ENCODE measurements at places on chromosomes 7 and 10.
A peak's percentile ranks its signal among the peaks of the same experiment; 100 is the strongest.

DNA sequence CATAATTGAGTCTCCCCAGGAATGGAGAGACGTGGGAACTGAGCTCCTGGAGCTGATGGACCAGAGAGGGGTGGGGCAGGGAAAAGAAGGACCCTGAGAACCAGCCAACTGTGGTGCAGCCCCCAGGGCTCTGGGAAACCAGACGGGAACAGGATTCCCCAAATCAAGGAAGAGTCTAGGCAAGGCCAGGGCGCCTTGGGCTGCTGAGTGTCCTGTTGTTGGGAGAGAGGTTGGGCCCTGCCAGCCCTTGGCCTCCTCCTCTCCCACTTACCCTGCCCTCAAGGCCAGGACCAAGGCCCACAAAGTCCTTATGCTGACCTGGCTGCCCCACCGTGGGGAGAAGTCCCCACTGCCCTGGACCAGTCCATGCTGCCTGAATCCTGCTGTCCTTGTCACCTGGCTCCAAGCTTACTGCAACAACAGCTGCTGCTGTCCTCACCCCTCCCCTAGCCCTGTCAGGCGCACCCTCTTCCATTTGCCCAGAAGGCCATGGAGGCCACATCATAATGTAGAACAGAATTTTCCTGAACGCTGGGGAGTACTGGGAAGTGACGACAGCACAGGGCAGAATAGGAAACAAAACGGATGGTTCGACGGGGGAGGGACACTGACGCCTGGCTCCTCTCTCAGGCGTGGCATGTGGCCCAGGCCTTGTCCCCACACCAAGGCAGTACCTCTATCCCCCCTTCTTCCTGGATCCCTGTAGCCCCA, 132.9 kb upstream of the ZMIZ1 start:
- no peak for DNase-seq

DNA sequence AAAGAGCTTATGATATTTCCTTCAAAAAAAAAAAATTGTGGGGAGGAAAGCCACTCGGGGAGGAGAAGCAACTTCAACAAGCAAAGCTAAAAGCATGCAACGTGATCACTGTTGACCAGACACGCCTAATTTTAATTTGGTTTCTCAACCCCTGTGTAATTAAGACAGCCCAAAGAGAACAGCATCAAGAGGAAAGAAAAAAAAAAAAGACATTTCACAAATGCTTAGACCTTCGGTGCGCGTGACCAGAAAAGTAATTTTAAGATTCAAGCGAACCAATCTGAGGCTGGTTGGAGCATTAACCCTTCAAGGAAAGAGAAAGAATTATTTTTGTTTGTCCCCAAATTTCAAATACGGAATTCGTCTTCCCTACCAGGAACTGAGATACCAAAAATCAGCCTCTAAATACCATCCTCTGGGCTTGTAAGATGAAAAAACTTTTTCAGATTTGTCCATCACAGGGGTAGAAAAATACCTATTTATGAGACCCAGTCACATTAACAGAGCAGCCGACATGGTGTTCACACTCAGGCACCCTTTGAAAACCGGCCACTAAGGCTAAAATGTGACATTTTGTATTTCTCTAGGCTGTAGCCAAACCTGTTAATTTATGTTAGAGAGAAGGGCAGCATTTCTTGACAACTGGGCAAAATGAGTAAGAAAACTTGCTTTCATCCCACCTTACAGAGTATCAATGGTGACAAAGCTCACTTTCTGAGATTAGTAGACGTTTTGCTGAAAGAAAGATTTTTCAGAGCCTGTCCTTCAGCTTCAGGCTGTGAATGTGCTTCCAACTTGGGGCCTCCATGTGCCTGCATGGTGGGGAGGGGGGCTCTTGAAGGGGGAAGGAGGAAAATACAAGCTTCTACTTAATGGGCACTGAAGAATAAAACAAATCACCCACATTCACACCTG, 179.9 kb upstream of the KLF14 start:
- DNase-seq, result no peak

DNA sequence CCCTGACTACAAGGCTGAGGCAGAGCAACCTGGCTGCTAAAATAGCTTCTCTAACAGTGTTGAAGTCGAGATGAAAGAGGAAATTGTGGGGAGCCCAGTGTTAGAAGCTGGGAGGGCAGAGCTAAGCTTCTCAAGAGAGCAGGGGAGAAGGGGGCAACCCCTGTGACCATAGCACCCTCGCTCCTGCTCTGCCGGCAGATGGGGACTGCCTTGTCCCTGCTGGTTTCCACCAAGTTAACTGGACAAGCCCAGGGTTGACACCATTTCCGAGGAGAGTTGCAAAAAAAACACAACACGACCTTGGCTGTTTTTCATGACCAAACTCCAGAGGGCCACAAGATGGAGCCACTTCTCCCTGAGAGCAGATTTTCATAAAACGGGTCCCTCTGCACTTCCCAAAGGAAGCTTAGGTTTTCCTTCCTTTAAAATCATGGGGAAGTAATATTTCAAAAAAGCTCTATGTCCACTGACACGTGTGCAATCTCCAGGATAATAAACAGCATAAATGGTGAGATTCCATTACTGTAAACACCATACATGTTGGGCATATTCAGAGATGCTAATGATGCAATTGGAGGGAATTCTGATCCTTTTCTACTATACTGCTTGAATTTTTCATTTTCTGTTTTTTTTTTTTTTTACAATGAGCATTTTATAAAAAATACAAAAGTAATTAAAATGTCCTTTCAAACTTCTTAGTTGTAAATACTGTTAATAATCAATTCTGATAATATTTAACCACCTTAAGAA, 140.4 kb downstream of the PIP4K2A start:
- DNase-seq, result peak; percentile 51

DNA sequence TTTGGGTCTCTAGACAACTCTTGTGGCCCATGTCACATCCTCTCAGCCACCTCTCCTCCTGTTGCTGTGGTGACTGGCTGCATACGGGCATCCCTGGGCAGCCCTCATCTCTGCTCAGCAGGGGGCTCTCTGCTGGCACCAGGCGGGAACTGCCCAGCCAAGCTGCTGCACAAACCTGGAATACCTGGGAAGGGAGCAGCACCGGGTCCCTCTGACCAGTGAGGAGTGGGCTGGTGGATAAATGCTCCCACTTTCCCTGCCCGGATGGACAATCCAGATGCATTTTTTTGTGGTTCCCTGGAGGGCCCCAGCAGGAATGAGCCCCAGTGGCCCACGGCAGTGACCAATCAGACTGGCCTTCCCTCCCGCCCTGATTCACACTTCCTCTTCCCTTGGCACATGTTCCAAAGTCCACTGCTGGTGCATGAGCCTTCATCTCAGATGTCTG, 21.9 kb downstream of the GRID1 start:
- DNase-seq, result no peak

DNA sequence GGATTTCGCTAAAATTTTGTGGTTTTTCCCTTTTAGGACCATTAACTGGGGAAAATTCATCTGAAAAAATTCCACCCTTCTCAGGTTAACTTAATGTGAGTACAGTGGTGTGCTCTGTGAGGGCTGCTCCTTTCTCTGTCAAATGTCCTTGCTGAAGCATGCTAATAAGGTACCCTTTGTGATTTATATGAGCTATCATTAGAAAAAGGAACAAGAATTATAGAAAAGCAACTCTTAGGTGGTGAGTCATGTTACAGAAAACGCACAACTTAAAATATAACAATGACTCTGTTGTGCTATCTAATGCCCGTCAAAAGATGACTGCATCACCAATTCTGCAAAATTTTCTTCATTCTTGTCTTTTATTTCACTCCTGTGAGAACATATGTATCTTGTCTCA, 162.0 kb upstream of the MAGI2 start:
- DNase-seq, result no peak

DNA sequence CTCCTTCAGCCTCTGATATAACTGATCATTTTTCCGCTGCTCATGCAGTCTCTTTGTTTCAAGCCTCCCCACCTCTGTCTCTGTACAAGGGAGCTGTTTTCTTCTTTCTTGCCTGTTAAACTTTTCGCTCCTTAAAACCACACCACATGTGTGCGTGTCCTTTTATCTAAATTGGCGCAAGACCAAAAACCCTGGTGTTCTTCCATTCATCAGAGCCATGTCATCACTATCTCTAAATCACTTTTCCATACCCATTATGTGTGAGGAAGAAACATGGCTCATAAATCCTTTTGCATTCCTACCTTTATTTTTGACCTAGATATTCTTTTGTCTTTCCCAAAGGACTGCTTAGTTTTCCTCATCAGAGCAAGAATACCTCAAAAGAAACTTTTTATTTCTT, 239.0 kb upstream of the IMMP2L start:
- DNase-seq, result no peak

DNA sequence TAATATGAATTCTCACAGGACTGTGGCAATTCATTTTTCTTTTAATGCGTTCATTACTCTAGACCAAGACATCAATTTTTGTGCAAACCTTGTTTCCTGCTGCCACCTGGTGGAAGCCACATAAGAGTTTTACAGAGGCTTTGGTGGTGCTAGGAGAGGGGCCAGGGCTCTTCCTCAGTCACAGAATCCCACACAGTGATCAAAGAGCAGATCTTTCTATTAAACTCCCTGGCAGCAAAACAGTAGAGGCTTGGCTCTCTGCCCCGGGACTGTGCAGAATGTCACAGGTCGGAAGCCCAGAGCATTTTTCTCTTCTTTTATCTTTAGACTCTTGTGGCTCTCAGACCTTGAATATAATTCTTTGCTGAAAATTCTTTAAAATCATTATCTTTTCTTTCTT, 506.4 kb upstream of the C7orf33 start:
- DNase-seq, result no peak

DNA sequence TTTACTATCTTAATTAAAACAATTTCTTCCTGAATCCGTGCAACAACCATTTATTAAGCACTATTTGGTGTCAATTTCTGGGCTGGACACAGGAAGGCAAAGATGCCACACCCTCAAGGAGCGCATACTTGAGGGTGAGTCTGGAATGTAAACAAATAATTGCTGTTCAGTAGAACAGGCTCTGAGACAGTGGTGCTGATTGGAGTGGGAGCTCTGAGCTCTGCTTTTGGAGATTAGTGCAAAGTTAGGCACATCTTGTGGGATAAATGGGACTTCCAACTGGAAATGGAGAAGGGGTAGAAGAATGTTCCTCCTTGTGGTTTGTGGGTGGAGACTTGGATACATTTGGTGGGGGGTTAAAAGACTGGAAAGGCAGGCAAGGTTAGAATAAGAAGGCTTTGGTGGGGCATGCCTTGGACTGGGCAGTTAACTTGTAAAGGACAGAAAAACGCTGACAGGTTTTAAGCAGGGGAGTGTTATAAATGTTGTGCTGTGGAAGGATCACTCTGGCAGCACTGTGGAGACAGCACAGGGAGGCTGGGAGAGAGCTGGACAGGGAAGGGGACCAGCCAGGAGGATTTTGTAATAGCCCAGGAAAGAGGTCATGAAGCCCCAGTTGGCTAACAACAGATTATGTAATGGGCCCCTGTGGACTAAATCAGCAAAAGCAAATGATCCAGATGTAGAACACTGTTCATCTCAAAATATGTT, 80.7 kb downstream of the ZNF365 start:
- DNase-seq, result no peak

DNA sequence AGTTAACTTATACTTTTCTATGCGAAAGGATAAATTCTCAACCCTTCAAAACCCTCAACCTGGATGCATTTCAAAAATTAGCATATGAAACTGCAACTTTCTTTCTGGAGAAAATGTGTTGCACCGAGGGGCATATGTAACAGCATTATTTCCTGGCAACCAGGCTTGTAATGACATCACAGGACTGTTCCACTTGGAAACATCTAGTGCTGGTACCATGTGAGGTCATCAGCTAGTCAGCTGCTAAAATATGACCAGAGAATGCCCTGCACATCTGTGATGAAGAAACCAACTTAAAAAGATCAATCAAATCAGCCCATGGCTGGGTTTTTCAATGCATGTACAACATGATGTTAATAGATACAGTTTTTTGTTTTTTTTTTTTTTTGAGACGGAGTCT, 40.0 kb downstream of the FGFR2 start:
- DNase-seq, result no peak

Data from CD4-positive, alpha-beta T cell treated with Interleukin-12 subunit alpha and Interleukin-12 subunit beta, for 1 hour (primary cell).